Nucleus accumbens (tissue), 56 donors: ENCODE measurements at places on chromosomes 3 and 15.

DNA sequence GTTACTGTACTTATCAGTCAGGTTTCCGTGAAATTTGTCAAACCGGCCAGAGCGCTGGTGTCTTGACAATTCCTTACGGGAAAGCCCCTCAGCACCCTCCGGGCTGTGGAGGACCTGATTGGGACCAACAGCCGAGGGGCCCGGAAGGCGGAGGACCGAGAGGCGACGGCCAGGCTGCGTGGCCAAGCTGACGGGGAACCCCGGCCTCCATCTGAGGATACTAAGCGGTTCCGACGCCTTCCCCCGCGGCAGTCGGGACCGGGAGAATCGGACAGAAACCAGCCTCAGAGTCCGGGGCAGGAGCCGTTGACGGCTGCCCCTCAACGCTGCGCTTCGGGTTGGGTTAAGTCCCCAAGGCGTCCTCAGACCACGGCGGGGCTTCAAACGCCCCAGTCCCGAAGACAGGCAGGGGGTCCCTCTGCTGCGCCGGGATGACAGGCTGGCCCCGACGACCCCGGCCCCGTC lies 499 bp downstream of the ALDH1A2 start:
- DNase-seq, result no peak

DNA sequence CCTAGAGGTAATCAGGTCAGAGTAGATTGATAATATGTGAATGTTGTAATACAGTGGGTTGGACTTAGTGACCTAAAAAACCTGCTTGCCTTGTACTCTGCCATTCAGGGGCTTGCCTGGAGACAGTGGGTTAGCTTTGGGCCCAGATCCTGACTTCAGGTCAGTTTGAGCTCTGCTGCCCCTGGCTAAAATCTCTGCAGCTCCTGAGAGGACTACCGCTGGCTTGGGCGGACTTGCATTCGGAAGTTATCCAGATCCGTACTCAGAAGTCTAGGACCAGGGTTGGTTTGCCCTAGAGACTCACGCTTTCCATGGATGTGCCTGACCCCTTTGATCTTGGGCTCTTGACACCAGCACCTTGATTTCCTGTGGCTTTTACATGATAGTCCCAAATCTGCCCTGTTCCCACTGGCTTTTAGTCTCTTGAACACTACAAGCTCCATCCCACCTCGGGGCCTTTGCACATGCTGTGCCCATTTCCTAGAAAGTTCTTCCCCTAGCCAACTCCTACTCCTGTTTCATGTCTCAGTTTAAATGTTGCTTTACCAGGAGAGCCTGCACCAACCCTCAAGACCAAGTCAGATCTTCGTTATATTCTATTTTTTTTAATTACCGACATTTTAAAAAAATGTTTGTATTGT lies 5.9 kb downstream of the ACSBG1 start:
- no peak for DNase-seq

- DNase-seq, result no peak
Observed at GRCh38 chr3:125129512-125129997, 73.8 kb upstream of the HEG1 start.

- peak; percentile 34 for DNase-seq
Observed at GRCh38 chr3:58630076-58630709, 36.4 kb downstream of the FAM3D start.

- no peak for DNase-seq
Observed at GRCh38 chr3:100875239-100875638, 118.0 kb downstream of the ABI3BP start.

GRCh38 chr15:63970621-63971426 lies 75.5 kb downstream of the DAPK2 start:
- no peak for DNase-seq

DNA sequence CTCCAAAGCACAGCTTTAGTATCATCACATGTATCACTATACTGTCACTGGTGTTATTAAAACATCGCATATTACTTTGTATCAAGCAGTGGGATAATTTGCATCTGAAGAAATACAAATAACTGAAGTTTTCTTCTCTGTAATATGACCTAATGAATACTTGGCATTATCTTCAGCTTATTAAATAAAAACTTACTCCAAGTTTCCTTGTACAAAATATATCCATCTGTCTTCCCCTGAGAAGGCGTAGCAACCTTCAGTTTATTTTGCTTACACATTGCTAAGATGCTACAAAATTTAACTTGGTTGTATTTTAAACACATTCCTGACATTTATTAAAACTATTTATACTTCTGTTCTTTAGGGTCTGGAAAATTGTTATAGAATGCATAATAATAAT lies 13.7 kb downstream of the FGF7 start:
- DNase-seq, result no peak

GRCh38 chr15:28185148-28185895 lies 86.2 kb upstream of the OCA2 start:
- DNase-seq, result no peak

GRCh38 chr3:24154781-24155180 lies 209.7 kb downstream of the NR1D2 start:
- DNase-seq, result no peak

GRCh38 chr15:85289677-85290365 lies 90.6 kb upstream of the AKAP13 start:
- no peak for DNase-seq

- no peak for DNase-seq
Observed at GRCh38 chr3:46360907-46361306, 7.0 kb downstream of the CCR2 start.

DNA sequence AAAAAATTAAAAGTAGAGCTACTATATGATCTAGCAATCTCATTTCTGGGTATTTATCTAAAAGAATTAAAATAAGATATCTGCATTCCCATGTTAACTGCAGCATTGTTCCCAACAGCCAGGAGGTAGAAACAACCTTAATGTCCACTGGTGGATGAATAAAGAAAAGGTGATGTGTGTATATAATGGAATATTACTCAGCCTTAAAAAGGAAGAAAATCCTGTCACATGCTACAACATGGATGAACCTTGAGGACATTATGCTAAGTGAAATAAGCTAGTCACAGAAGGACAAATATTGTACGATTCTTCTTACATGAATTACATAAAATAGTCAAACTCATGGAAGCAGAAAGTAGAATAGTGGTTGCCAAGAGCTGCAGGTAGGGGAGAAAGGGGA lies 119.4 kb upstream of the BHLHE40 start:
- no peak for DNase-seq

GRCh38 chr15:42053914-42054313 lies 33.1 kb upstream of the PLA2G4E start:
- no peak for DNase-seq

- DNase-seq, result no peak
Observed at GRCh38 chr3:150874666-150875219, 30.5 kb downstream of the MINDY4B start.

- no peak for DNase-seq
Observed at GRCh38 chr15:29266052-29266582, 3.5 kb downstream of the NSMCE3 start.

DNA sequence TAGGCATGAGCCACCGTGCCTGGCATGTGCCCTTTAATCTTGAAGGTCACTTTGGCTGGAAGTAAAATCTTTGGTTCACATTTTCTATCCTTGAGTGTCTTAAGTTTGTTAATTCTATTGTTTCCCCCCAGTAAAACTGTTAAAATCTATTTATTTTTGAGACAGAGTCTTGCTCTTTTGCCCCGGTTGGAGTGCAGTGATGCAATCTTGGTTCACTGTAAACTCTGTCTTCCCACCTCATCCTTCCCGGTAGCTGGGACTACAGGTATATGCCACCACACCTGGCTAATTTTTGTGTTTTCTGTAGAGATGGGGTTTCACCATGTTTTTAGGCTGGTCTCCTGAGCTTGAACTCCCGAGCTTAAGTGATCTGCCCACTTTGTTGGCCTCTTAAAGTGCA lies 7.7 kb downstream of the PPP4R2 start:
- DNase-seq, result no peak

- no peak for DNase-seq
Observed at GRCh38 chr3:154040283-154040682, 80.9 kb upstream of the ARHGEF26 start.

- DNase-seq, result no peak
Observed at GRCh38 chr3:54240-54639, 142.3 kb upstream of the CHL1 start.

GRCh38 chr3:60015032-60015705 lies 965.3 kb upstream of the CFAP20DC start:
- no peak for DNase-seq

- DNase-seq, result no peak
Observed at GRCh38 chr3:176692966-176693785, 504.1 kb downstream of the TBL1XR1 start.

GRCh38 chr3:19363071-19363470 lies 214.8 kb downstream of the KCNH8 start:
- no peak for DNase-seq

DNA sequence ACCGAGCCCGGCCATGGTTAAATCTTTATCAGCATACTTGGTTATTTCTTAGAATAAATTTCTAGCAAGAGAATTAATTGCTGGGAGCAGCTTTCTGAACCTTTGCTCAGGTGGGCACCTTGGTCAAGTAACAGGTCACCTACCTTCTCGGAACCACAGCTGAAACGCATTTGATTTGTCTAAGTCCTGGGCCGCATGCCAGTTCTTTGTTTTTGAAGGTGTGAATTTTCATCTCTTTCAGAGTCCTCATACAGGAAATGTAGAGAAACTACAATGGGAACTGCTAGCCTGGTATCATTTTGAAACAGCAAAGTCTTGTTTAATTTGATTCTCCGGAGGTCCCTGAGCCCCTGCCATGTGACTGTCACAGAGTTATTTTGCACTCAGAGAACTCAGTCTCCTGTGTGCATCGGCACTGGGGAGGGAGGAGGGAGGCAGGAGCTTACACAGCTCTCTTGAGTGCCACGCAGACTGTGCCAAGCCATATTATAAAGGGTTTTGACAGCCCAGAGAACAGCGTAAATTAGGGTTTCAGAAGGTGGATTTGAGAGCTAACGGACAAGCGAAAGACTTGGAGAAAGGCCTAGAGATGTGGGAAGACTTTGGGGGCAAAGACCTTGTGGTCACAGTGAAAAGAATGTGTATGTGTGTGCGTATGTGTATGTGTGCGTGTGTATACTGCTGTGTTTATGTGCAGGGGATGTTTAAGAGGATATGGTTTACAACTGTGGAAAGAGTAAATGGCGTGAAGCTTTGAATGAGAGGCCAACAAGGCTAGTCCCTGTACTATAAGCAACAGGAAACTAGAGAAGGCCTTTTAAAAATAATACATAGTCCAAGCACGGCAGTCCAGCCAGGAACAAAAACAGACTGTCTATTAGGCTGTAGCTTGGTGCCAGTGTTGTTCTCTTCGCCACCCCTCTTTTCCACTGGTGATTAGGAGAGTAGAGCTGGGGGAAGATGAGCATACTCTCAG lies 61.8 kb upstream of the ATP13A3 start:
- no peak for DNase-seq

DNA sequence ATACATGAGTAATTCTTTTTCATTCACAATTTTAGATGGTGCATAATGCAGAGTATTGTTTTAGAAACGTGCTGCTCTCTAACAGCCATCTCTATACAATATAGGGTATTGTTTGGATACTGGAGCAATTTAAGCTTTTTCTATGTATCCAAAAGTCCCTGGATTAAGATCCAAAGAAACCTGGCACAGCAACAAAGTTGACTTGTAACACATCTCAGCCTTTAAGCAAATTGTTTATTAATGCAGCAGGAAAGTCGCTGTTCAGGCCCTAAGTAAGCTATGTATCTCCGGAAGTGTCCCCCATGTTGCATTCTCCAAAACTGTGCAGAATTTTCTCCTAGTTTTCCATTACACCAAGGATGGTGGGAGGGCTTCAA lies 7.3 kb downstream of the VGLL4 start:
- DNase-seq, result no peak

- no peak for DNase-seq
Observed at GRCh38 chr15:89783861-89784685, 7.9 kb downstream of the MESP2 start.

DNA sequence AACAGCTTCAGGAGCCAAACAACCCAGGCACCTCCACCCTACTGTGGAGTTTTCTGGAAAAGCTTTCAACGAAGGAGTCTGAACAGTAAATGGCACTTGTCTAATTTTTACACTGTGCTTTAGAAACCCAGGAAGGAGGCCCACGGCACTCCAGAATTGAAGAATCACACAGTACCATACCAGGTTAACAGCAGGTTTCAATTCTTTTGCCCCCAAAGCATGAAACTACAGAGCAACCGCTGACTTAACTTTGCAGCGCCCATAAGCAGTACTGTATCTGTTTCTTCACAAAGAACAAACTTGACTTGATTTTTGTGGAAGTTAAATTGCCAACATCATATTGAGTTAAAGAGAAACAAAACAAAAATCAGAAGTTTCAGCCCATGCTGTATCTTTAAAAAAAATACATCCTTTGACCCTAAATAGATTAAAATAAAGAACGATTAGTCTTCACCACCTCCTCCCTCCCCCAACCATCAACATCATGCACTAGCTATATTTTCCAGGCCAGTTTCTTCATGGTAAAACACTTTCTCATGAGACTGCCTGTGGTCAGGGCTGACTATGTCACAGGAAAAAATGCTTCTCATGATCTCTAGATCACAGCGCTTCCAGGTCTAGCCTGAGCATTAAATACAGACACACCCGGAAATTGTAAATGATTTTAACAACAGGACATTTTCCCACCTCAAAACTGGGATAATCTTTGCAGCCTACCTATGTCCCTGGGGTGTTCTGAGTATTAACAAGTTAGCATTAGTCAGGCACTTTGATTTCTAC lies 456.3 kb downstream of the FOXP1 start:
- DNase-seq, result no peak

DNA sequence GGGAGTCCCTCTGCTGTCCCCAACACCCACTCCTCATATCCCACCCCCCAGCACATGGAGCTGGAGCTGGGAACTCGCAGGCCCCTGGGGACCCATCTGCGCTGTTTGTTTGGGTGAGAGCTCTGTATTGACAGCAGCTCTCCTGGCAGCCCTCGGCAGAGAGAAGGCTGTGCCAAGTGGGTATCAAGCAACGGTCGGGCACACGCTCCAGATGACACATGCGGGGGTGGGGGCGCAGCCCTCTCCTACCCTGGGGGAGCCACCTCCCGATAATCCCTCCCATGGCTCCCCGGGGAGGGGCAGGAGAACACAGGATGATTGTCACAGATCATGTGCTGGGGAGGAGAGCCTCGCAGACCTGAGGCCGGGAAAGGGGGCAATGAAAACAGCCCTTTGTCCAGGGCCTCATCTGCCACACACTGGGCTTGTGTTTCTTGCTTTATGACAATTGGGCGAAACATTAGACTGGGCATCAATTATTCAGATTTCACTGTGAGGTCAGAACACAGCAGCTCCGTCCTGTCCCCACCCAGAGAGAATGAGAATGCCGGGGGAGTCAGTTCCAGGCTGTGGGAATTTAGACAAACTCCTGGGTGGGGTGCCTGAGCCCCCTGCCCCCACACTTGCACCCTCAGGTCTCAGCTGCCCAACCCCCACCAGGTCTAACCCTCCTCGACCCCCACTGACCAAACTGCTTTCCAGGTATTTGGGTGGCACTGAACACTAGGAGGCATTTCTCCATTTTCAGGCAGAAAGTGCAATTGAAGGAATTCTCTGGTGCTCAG lies 46.4 kb upstream of the KLF13 start:
- peak; percentile 82 for DNase-seq

DNA sequence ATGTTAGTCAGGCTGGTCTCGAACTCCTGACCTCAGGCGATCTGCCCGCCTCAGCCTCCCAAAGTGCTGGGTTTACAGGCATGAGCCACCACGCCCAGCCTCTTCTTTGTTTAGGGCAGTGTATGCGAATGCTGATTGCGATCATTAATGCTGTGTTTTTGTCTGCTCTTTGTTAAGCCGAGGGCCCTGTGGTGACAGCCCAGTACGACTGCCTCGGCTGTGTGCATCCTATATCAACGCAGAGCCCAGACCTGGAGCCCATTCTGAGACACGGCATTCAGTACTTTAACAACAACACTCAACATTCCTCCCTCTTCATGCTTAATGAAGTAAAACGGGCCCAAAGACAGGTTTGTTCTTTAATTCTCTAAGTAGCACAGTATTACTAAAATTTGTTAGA lies 7.8 kb downstream of the KNG1 start:
- no peak for DNase-seq

GRCh38 chr15:85141726-85142125 lies 160.1 kb downstream of the PDE8A start:
- DNase-seq, result no peak
